AG09309 (cell line): ENCODE measurements at places on chromosomes 3 and 15.

DNA sequence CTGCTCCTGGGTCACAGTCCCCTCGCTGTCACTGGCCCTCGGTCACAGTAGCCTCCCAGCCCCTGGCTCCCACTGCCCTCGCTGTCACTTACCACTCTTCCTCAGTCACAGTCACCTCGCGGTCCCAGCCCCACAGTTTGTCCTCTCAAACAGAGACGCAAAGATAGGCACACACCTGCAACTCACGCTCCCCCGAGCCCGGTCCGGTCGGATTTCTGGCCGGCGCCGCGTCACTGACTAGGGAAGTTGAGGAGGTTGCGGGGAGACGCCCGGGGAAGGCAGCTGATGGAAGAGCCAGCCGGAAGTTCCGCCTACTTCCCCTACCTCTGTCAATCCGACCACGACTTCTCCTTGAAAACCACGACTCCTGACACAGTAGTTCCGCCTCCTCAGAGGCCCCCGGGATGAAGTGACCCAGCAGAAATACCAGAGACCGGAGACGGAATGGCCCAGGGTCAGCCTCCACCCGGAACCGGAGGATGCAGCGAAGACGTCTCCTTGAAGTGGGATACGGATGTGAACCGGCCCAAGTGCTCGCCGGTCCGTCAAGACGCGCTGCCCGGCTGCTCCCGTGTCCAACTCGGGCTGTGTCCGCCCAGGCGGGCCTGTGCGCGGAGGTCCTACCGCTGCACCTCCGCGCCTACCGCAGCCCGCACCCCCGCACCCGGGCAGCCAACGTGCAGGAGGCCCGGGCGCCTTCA, at the start of gene PCYT1A:
TSS of gene PCYT1A (minus strand) at position 287 of the 701 bp plus-strand sequence. CDS start 17,195 bp downstream, outside the sequence.
- DNase-seq: peak; percentile 75

DNA sequence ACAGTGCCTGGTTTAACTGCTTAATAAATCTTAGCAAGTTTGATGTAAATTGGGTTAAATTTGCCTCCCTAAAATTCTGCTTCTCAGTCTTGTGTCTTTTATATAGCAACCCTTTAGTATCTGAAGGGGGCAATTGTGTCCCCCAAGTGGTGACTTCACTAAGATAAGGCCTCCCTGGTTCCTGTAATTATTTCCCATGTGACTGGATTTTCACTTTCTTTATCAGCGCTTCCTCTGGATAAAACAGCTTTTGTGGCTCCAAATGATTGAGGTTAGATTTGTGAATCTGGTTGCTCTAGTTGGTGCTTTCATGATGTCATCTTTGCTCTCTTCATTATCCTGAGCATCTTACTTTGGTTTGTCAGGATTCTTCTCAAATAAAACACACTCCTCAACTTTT, 334.3 kb upstream of the CTDSPL start:
- DNase-seq: no peak

DNA sequence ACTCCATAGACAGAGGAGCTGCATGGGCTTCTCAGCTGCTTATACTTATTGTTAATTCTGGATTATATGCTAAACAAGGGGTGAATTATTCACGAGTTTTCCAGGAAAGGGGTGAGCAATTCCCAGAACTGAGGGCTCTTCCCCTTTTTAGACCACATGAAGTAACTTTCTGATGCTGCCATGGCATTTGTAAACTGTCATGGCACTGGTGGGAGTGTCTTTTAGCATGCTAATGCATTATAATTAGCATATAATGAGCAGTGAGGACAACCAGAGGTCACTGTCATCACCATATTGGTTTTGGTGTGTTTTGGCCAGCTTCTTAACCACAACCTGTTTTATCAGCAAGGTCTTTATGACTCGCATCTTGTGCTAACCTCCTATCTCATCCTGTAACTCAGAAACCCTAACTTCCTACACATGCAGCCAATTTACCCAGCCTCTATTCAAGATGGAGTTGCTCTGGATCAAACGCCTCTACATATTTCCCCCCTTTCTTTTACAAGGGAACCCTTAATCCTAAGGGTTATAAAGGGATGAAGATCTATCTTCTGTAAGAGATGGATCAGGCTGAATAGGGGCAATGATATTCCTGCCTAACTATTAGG, 12.1 kb upstream of the DMXL2 start:
- no peak for DNase-seq

DNA sequence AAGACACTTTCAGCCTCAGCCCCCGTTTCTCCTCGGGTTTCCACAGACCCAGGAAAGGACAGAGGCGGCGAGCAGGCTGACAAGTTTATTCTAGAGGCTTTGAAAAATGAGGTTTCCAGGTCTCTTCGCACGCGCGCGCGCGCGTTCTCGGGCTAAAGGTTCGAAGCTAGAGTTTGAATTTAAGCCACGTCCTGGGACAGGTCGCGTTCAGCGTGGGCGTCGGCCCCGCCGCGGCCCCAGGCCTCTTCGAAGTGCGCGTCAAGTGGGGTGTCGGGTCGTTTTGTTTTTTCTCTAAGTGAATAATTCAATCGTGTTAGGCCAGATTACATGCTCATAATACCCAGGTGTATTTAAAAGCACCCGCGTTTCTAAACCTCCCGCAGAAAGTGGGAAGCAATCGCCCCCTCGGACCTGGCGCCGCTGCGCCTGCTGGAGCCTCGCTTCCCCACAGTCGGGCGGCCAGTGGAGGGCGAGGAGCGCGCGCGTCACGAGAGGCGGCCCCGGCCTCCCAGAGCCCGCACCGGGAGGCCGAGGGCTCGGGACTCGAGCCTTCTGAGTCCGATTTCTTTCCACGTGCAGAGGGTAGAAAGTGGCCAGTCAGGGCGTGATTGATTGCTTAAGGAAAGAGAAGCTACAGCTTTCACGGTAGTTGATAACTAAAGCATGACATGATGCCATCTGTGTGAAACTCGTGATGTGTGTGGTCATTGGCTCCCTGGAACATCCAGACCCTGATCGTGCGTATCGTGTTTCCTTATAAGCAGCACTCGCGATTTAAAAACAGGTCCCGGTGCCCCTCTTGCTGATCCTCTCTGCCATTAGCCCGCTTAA, 15.8 kb upstream of the SOX2 start:
- DNase-seq: no peak

- DNase-seq: no peak
Measured at GRCh38 chr15:45429941-45430792, 51.8 kb upstream of the GATM start.

DNA sequence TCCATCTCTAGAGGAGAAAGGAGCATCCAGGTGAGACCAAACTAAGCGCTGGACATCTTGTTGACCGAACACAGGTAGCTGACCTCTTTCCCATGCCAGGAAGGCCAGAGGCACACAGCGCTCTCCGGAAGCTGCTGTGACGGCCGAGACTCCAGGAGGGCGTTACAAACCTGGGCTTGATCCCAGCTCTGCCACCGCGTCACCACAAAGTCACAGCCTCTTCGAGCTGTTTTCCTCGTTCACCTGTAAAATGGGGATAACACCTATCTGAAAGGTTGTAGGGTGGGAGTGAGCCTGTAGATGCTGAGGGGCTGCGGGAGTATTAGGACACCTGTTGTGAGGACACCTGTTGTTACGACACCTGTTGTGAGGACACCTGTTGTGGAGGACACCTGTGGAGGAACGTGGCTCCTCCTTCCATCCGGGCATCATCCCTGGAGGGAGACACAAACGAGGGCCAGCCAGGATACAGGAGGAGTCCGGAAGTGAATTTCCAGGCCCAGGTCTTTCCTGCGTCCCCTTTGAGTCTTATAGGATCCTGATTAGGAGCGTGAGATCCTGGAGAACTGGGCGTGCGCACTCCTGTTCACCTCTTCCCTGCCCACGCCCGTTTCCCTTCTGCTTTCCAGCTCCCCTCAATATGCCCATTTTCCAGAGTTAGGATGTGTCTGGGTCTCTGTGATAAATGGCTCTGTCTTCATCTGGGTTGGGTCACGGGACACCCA, 2.3 kb upstream of the MUC4 start:
- no peak for DNase-seq

DNA sequence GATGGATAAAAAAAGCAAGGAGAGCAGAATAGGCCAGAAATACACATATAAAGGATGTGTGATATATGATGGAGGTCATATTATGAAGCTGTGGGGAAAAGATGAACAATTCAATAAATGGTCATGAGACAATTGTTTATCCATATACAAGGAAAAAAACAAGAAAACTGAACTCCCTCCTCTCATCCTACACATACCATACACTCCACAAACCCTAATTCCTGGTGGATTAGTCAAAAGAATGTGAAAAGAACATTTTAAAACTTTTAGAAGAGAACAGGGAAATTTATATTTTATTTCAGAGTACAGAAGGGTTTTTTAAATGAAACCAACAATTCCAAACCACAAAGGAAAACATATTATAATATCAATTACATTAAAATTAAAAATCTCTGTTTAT, 34.5 kb upstream of the NR2E3 start:
- no peak for DNase-seq
